ENCODE measurements at places on chromosomes 3 and 15.
A peak's percentile ranks its signal among the peaks of the same experiment; 100 is the strongest.

DNA sequence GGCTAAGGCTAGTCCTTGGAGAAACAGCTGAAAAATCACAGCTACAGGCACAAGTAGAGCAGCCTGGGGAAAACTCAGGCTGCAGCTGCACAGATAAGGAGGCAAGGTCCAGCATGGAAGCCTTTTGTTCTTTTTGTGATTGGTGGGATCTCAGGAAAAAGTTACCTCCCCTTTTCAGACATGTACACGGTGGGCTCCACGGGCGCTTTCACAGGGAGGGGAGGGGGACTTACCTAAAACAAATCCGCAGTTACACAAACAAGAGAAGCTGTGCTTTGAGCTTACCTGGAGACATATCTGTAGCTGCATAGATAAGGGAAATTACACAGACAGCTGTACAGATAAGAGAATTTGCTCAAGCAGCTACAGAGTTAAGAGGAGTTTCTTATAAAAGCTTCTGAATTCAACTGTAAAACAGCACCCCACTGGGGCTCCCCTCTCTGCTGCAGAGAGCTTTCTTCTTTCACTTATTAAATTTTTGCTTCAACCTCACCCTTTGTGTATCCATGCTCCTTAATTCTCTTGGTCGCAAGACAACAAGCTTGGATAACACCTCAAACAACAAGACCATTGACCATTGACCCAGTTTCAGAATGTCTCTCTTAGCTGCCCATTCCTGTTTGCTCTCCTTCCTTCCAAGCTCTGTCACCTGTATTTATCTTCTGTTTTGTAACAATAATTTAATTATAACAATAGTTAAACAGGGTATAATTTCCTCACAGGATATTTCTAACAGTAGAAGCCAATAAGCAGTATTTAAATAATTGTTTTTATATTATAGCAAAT lies 10.9 kb upstream of the CD200 start:
- DNase-seq, result no peak

- no peak for DNase-seq
These were observed 36.0 kb downstream of the USF3 start for GRCh38 chr3:113660458-113660857.

DNA sequence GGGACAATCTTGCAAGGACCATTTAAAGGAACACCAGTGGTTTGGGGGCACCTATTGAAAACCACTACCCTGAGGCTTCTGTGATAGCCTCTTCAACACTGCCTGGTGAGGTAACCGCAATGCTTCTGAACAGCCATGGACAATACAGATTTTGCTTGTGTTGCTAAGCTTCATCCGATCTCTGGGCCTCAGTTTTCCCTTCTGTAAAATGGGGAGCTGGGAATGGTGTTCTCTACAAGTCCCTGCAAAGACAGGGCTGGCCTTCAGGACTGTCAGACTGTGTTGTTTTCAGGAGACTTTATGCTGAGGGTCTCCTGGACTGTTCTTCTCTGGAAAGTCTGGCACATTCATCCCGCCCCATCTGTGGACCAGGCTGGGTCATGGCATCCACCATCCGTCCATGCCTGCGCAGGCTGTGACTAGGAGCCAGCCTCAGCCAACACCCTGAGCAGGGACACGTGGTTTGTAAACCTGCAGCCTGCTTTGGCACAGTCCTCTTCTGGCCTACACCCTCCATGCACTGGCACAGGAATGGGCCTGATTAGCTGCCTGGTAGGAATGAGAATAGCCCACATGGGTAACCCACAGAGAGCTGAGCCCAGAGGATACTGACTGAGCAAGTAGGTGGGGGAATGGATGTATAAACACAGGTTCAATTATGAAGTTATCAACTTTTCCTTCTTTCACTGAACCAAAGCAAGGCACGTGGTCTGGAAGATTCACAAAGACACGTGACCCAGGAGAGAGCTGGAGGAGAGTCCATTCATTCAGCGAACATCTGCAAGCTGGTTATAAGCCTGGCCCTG lies 55.3 kb downstream of the ROPN1B start:
- no peak for DNase-seq

DNA sequence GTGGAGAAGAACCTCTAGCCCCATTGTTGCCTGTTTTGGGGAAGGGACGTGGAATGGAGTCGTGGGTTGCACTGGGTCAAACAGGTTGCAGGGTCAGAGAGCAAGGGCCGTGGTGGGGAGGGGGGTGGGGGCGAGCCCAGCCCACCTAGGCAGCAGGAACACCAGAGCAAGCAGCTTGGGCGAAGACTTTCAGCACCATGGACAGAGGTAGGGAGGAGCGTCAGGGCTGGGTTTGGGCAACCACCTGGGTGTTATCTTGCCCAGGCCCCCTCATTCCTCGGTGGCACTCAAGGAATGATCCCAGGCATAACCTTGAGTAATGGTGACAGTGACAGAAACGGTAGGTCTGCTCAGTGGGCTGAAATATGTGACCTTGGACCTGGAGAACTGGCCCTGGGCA lies 45.9 kb upstream of the TMEM115 start:
- DNase-seq, result no peak

DNA sequence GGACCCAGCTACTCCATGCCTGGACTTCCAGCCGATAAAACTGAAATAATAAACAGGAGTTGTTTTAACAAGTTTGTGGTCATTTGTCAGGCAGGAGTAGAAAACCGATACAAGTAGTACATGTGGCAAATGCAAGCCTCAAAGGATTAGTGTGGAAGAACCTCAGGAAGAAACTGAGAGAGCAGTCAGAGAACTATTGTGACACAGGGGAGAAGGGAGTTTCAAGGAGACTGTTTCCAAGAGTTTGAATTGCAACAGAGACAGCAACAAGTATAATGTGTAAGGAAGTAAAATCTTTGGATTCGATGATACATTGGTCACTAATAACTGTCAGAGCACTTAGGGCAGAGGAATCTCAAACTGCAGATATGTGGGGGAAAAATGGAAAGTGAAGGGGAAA lies 450.6 kb upstream of the ARHGEF26 start:
- no peak for DNase-seq

DNA sequence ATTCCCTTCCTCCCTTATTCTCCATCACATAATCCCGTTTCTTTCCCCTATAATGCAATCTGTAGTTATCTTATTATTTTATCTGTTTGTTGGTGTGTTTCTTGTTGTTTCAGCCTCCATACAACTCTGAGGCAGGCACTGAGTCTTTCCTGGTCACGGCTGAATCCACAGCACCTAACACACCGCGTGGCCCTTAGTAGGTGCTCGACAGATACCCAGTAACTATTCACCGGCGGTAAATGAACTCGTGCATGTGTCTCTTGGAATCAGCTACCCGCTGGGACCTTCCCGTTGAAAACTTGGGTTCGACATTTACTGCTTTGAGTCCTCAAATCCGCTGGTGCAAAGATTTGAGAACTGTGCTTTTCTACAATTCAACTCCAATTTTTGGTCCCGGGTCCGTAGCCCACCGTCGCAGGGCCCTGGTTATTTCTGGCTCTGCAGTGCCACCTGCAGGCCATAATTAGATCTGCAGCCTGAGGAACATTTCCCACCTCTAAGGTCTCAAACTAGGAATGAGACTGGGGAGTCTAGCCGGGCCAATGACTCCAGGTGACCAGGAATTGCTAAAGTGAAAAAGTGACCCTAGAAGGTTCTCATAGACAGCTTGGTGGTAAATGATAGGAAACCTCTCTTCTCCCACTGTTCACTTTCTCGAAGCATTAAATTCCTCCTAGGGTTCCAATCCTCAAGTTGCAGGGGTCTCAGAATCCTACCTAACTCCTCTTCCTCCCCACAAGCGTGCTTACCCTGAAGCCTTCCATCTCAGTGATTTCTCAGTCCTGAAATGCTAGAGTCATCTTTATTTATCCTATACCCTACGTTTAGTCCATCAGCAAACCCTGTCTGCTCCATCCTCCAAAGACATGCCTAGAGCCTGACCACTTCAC lies 40.0 kb upstream of the TRH start:
- peak; percentile 11 for DNase-seq

- DNase-seq, result no peak
These were observed 6.8 kb downstream of the FBLN2 start for GRCh38 chr3:13555753-13556152.

DNA sequence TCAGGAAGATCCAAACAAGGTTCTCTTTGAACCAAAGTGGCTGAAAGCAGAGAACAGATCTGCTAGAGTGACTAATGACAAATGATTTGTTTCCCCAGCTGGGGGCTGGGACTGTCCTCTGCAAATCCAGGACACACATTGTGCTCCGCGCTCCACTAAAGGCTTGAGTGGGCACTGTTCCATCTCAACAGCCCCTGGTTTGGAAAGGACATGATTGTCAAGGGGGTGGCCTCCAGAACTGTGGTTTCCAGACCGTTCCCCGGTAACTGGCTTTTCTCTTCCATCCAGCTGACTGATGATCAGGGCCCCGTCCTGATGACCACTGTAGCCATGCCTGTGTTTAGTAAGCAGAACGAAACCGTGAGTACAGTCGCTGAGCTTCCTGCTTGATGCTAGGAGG lies 91.0 kb downstream of the LRTM1 start:
- DNase-seq, result no peak

- no peak for DNase-seq
These were observed 318.5 kb downstream of the GBE1 start for GRCh38 chr3:81442758-81443456.

GRCh38 chr3:37295925-37296324 lies 121.5 kb upstream of the LRRFIP2 start:
- DNase-seq, result no peak

- DNase-seq, result no peak
These were observed 115.8 kb downstream of the FBXL22 start for GRCh38 chr15:63712828-63713520.

DNA sequence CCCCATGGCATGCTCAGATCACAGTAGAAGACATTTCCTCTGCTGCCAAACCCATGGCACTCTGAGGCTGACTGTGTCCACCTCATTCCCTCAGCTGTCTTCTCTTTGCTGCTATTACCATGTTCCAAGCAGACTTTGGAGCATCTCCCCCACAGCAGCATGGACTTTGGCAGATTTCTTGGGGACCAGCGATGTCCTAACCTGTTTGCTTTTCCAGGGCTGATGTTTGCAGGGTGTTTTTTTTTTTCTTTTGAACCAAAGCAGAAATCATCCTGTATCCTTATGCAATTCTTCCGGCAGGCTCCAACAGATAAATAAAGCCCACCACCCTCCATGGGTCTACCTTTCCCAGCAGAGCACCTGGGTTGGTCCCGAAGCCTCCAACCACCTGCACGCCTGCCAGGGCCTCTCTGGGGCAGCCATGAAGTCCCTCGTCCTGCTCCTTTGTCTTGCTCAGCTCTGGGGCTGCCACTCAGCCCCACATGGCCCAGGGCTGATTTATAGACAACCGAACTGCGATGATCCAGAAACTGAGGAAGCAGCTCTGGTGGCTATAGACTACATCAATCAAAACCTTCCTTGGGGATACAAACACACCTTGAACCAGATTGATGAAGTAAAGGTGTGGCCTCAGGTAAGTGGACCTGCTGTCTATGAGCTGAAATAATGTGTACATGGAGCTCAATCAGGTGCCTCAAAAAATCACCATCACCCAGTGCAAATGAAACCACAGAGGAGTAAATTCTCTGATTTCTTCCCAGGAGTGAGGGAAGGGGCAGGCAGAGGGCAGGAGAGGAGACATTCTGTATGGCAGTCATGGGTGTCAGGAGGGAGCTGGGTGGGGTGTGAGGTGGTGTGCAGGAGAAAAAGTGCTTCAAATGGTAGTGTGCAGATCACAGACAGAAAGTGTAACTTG lies at the start of gene AHSG:
Gene AHSG (plus strand): TSS at position 340 of the 916 bp plus-strand sequence. CDS start 82 bp downstream, at position 422.
- no peak for DNase-seq

GRCh38 chr15:90039996-90040395 lies 38.9 kb downstream of the ZNF710 start:
- no peak for DNase-seq

GRCh38 chr3:113156816-113157333 lies 54.5 kb upstream of the BOC start:
- no peak for DNase-seq

GRCh38 chr15:45729141-45729540 lies 94.3 kb downstream of the SQOR start:
- no peak for DNase-seq

GRCh38 chr3:76585794-76586392 lies 454.0 kb upstream of the ROBO2 start:
- DNase-seq, result no peak

- no peak for DNase-seq
These were observed 35.4 kb downstream of the HHLA2 start for GRCh38 chr3:108331792-108332191.

GRCh38 chr3:192183109-192183508 lies 544.2 kb downstream of the FGF12 start:
- DNase-seq, result no peak

DNA sequence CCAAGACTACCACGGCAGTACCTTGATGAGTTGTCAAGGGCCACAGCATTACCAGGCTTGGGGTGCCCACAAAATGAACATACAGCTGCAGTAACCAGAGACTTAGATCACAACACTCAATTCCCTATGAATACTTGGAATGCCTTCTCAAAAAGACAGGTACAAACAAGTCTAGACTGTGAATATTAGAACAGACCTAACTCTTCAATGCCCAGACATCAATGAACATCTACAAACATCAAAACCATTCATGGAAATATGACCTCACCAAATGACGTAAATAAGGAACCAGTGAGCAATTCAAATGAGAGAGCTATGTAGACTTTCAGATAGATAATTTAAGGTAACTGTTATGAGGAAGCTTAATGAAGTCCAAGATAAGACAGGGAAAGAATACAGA lies 185.1 kb upstream of the POU1F1 start:
- no peak for DNase-seq

GRCh38 chr15:99241752-99242151 lies 7.6 kb downstream of the TTC23 start:
- no peak for DNase-seq

DNA sequence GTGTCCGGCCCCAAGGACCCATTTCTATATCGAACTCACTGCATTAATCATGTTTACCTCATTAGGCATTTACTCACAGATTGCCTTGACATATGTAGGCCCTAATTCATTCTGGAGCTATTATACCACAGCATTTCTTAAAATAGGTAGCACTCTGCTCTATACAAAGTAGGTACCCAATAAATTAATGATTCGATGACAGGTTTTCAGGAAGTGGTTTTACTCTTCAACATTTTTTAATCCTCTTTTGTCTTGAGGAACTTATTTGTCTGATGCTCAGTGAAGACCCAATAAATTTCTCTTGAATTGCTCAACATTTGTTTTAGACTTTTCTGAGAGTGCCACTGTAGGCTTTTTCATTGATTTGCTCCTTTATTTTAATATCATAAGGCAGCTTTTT lies 12.1 kb downstream of the TGFBR2 start:
- DNase-seq, result no peak

DNA sequence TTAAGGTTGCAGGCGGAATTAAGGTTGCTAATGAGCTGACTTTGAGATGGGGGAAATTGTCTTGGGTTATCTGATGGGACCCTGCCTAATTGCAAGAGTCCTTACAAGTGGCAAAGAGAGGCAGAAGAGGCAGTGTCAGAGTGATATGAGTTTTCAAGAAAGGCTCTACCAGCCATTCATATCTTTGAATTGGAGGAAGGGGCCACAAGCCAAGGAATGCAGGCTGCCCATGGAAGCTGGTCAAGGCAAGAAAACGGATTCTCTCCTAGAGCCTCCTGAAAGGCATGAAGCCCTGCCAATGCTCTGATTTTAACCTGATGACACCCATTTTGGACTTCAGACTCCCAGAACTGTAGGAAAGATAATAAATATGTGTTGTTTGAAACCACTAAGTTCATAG lies 20.6 kb upstream of the SMAD6 start:
- no peak for DNase-seq
